Islet precursor cell (in vitro differentiated cells): ENCODE measurements at places on chromosomes 1 and 21.
A peak's percentile ranks its signal among the peaks of the same experiment; 100 is the strongest.

DNA sequence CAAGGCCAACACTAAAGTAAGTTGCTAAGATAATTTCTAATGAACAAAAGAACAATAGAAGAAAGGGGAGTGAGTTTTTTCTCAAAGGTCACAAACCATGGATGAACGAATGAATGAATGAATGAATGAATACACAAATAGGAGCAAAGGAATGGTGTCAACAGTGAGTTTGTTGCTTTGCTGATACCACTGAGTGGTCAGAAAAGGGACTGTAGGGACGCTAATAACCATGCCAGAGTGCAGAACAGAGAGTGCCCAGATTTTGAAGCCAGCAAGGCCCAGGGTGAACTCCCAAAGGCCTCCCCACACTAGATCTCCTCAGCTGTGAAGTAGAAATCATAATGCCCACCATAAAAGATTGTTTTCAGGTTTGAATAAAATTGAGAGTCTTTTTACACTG is 15.9 kb downstream of the CD58 start:
- DNase-seq = no peak

DNA sequence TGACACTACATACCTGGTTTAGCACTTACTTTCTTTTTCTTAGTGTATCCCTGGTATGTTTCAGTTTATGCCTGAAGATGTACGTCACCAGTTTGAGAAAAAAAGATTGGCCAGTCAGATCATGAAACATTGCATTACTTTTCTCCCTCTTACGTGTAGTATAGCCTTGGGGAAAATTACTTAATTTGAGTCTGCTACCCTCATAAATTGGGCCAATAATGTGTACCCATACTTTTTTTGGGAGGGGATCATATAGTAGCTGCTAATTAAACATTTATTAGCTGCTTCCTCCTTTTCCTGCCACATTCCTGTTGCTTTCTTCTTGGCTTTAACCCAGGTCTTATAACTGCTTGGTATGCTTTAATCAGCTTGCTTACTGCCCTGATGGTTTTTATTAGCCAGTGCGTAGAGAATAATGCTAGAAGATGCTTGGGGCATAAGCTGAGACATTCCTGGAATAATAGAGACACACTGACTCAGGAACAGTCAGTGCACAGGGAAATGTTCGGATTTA is 32.1 kb downstream of the RABGAP1L start:
- DNase-seq = no peak

- DNase-seq = no peak
These were observed 91.9 kb upstream of the COG2 start for GRCh38 chr1:230550428-230550827.

GRCh38 chr1:19532519-19532918 is 47.2 kb upstream of the CAPZB start:
- peak; percentile 23 for DNase-seq

GRCh38 chr1:155864393-155864792 is 5.0 kb downstream of the SYT11 start:
- no peak for DNase-seq

GRCh38 chr21:42845296-42845965 is 33.9 kb downstream of the WDR4 start:
- DNase-seq = peak; percentile 44

DNA sequence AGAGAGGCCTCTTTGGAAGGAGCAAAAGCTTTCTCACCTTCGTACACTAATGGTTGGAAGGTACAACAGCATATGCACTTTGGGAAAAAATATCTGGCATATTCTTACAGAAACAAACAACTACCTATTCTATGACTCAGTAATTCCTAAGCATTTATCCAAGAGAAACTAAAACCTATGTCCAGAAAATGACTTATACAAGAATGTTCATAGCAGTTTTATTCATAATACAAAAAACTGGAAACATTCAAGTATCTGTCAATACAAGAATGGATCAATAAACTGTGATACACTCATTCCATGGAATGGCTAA is 8.2 kb downstream of the NBPF1 start:
- no peak for DNase-seq

DNA sequence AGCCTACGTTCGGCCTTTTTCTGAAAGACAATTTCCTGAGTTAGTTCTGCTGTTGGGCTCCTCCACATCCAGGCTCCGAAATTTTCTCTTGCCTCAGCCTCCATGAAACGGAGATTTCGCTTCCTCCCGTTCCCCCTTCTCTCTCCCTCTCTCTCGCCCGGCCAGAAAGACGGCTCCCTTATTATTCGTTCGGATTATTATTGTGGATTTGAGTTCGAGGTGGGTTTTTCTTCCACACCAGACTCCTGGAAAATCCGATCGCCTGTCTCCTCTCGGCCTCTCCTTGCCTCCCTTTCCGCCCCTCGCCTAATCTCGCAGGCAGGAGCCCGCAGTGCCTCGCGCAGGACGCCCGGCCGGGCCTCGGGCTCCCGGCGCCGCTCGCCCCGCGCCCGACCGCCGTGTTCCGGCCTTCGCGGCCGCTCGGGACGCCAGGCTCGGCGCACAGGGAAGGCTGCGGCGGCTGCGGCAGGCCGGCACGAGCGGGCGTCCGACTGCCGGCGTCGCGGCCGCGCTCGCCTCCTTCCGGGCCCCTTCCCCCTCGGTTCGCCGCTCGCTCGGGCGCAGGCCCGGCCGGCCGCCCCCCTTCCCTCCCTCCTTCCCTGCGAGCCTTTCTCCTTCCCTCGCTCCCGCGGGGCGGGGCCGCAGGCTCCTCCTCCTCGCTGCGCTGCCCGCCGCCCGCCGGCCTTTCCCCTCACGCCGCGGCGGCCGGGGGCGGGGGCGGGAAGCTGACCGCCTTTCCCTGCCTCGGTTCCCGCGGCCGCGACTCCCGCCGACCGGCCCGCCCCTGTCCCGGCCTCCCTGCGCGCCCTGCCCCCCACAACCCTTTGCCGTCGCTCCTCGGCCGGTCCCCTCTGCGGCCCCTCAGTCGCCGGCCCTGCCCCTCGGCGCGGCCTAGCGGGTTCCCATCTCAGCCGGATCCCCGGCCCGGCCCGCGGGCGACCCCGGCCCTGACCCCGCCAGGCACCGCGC is at the start of gene ARHGEF11:
TSS of gene ARHGEF11 (minus strand) at position 493 of the 969 bp plus-strand sequence. CDS start 1,412 bp downstream, outside the sequence.
- peak; percentile 95 for DNase-seq

DNA sequence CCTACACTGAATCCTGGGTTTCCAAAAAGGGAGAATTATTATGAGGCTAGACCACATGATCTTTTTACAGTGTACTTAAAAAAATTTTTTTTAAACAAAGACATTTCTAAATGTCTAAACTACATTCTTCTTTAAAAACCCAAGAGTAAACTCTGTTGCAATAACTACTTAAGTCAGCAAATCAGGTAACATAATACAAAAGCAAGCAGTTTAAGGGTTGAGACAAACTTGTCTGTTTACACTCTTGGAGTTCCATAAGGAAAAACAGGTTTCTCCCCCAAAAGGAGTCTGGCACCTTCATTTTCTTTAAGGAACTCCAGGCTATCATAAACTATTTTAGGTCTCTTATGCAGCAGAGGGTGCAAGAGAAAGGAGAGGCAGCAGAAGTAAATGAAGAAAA is 12.5 kb upstream of the ANKRD45 start:
- DNase-seq = no peak

DNA sequence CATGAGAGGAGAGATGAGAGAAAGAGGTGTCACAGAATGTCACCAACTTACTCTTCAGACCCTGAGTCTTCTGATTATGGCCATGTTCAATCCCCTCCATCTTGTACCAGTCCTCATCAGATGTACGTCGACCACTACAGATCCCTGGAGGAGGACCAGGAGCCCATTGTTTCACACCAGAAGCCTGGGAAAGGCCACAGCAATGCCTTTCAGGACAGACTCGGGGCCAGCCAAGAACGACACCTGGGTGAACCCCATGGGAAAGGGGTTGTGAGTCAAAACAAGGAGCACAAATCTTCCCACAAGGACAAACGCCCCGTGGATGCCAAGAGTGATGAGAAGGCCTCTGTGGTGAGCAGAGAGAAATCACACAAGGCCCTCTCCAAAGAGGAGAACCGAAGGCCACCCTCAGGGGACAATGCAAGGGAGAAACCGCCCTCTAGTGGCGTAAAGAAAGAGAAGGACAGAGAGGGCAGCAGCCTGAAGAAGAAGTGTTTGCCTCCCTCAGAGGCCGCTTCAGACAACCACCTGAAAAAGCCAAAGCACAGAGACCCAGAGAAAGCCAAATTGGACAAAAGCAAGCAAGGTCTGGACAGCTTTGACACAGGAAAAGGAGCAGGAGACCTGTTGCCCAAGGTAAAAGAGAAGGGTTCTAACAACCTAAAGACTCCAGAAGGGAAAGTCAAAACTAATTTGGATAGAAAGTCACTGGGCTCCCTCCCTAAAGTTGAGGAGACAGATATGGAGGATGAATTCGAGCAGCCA is 8.0 kb downstream of the ELOA start:
- peak; percentile 75 for DNase-seq

GRCh38 chr1:21620496-21620895 is 48.7 kb downstream of the RAP1GAP start:
- DNase-seq = no peak

GRCh38 chr1:156696755-156697154 is 8.6 kb downstream of the CRABP2 start:
- DNase-seq = no peak

DNA sequence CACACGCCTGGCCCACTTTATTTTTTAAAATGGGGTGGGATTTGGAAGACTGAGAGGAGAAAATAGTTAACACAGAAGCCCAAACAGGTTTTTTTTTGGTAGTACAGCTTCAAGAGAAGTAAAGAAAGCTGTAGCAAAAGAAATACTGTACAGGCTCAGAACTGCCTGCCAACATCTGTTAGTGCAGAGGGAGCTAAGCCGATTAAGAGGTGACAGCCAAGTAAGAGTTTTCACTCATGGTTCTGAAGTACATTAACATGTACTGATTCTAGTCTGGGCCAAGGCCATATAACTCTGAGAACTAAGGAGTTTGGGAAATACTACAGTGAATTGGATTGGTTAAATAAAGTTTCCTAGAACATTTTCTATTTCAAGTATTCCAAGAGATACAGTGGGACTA is 51.6 kb downstream of the EIF2B3 start:
- no peak for DNase-seq

- no peak for DNase-seq
These were observed 32.6 kb downstream of the GRIK3 start for GRCh38 chr1:37001703-37002102.

DNA sequence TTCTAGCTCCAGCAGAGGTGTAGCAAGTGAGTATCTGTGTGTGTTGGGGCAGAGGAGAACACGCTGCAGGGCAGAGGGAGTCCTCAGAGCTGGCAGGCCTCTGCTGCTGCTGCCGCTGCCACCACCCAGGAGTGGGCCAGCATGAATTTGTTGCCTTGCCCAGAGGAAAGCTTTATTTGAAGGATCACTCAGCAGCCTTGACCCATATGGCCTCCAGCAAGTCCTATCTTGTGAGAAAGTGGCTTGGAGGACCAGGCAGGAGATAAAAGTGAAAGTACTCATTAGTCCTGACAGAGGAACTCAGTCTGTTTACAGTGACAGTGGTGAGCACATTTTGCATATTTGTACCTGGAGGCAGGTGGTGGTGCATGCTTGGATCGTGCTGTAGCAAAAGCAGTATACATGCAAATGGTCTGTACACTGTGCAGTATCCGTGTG is 3.1 kb downstream of the TRAF5 start:
- peak; percentile 71 for DNase-seq

- no peak for DNase-seq
These were observed 167.5 kb upstream of the C1orf105 start for GRCh38 chr1:172252958-172253357.

GRCh38 chr1:81954534-81955020 is 153.8 kb downstream of the ADGRL2 start:
- DNase-seq = no peak

GRCh38 chr1:155002464-155003226 is at the start of gene ZBTB7B:
TSS of gene ZBTB7B (plus strand) at chr1:155002802. CDS start at chr1:155014661, 11,859 bp downstream.
- peak; percentile 72 for DNase-seq

GRCh38 chr1:243443557-243443956 is 187.7 kb downstream of the SDCCAG8 start:
- DNase-seq = no peak

- DNase-seq = no peak
These were observed 33.5 kb downstream of the CYYR1 start for GRCh38 chr21:26539566-26539965.

- DNase-seq = peak; percentile 70
These were observed 24.5 kb upstream of the PPP2R5A start for GRCh38 chr1:212260557-212261355.

- DNase-seq = no peak
These were observed 126.6 kb upstream of the COA6 start for GRCh38 chr1:234246638-234247116.

DNA sequence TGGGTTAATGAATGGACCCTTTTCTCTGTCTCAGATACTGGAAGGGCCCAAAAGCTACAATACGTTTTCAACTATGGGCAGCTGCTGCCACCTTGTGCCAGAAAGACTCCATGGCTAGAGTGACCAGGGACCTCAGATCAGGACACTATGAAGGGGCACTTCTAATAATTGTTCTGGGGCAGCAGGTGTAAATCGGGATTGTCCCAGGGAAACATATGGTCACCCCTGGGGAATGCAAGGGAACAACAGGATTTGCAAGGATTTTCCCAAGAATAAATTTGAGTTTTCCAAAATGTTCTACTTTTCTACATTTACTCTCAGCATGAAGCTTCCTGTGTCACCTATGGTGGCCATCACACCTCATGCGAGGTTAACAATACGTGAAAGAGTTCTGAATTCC is 12.0 kb upstream of the FCAMR start:
- peak; percentile 70 for DNase-seq

DNA sequence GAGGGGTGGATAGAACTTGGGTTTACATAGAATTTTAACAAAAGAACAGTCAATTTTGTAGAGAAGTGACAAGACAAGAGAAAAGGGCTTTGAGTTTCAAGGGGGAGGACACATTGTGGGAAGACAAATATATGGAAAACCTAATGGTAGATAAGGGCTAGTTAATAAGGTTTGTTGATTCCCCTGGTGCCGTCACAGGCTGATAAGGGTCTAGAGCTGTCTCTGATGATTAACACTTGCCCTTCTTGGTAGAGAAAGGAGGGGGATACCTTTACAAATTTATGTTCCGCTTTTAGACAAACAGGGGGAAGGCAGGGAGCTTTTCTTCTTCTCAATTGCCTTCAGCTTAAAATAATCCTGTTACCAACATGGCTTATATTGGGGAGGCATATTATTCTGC is 124.3 kb downstream of the ETS2 start:
- DNase-seq = no peak

GRCh38 chr1:81703391-81703755 is 97.4 kb upstream of the ADGRL2 start:
- DNase-seq = no peak

DNA sequence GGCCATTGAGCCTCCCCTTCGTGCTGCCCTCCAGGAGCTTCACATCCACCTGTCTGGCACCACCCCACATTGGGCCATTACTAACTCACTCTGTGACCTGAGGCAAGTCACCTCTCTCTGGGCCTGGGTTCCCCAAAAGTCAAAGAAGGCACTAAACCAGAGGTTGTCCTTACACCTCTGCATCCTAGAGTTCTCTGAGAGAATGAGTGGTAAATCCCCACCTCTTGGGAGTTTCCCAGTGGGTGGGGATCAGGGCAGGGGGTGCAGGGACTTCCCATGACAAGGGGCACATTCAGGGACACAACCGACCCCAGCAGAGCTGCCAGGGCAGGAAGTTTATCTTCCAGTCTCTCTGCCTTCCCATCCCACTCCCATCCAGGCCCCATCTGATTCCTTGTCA is 99.7 kb downstream of the EPHB2 start:
- no peak for DNase-seq
